ENCODE measurements at places on chromosomes 16 and 17.
A peak's percentile ranks its signal among the peaks of the same experiment; 100 is the strongest.

DNA sequence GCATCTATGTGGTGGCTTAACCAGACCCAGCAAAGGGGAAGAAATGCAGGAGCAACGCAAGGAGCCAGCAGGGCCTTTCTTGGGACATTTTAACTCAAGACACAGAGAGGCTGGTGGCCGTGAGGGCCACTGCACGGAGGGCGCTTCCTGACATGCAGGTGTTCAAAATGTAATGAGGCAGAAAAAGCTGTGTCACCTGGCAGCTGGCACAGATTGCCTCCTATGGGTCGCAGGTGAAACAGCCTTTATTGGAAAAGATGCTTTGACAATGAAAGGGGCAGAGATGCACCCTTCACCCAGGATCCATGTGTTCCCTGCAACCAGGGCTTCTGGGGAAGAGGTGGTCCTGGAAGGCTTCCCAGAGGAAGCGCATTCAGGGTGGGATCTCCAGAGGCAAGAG lies 219.3 kb downstream of the XYLT1 start:
- DNase-seq = no peak

DNA sequence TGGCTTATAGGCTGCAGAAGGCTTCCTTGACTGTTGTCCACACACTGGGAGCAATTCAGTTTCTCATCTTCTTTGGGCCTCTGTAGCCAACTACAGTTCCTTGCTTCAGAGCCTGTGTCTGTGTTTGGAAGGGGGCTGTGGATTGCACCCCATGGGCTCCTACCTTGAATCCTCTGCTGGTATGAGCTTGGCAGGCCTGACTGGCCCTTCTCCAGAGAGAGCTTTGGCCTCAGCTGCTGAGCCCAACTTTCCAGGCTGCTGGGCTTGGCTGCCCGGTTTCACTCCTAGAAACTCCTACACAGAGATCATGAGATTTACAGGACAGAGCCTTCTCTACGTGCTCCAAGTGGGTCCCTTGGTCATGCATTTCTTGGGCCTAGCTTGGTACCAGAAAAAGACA lies 354.4 kb downstream of the SNX29 start:
- DNase-seq = no peak

DNA sequence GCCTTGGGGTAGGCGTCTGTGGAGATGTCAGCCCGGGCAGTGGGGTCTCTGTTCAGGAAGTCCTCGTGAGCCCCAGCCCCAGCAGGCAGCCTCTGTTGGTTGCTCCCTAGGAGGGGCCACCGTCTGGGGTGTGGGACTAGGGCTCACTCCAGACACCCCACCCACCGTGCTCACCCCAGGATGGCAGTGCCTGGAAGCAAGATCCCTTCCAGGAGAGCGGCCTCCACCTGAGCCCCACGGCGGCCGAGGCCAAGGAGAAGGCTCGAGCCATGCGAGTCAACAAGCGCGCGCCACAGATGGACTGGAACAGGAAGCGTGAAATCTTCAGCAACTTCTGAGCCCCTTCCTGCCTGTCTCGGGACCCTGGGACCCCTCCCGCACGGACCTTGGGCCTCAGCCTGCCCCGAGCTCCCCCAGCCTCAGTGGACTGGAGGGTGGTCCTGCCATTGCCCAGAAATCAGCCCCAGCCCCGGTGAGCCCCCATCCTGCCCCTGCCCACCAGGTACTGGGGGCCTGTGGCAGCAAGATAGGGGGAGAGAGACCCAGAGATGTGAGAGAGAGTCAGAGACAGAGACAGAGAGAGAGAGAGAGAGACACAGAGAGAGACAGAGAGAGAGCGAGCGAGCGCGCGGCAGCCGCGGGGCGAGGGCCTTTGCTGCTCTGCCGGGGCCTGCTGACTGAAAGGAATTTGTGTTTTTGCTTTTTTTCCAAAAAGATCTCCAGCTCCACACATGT lies 9.8 kb downstream of the NTHL1 start:
- DNase-seq = no peak

DNA sequence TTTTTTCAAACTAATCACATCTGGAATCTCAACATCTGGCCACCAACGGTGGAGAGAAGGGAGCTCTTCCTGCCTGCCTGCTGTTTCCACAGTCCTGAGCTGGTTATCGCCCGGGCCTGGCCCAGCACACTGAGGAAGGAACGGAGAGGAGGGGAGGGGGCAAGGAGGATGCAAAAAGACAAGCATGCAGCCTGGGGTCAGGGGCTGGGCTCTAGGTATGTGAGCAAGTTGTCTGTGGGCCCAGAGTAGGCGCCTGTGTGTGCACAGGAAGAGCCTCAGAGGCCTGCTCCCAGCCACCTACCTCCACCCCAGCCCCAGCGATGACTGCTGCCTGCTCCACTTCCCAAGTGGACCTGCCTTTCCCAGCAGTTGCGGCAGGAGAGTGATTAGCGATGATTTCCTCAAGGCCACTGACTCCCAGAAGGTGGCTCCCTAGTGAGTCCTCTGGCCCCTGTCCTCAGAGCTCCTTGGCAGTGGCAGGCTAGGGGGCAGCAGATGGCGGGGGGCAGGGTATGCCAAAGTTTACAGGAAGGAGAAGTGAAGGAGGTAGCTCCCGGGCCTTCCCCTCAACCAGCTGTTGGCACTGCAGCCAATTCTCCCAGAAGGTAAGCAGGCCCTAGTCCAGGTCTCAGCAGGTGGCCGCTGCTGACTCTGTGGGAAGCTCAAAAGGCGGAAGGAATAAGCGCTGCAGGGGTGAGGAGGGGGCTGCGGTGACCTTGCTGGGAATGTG lies 27.0 kb upstream of the RASD1 start:
- no peak for DNase-seq

GRCh38 chr16:48433116-48433849 lies 48.1 kb upstream of the SIAH1 start:
- no peak for DNase-seq

GRCh38 chr17:28892024-28892423 lies 5.5 kb downstream of the FLOT2 start:
- no peak for DNase-seq

DNA sequence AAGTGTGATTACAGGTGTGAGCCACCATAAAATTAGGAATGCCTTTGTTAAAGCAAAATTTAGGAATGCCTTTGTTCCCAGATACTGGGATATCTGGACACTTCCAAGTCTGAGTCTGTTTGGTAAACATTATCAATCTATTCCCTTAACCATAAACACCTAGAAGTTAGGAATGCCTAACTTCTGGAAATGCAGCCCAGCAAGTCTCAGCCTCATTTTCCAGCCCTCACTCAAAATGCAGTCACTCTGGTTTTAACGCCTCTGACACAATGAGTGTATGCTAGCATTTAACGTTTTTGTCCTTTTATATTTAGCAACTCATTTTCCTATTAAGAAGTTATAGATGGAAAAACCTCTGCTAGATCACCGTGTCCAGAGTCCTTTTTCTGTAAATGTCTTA lies 34.4 kb upstream of the HAS3 start:
- DNase-seq = no peak

DNA sequence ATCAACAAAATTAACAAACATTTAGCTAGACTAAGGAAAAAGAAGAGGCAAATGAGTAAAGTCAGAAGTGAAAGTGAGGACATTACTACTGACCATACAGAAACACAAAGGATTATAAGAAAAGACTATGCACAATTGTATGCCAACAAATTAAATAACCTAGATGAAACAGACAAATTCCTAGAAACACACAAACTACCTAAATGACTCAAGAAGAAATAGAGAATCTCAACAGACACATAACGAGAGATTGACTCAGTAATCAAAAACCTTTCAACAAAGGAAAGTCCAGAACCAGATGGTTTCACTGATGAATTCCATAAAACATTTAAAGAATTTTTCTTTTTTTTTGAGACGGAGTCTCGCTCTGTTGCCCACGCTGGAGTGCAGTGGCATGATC lies 35.7 kb upstream of the MYLK3 start:
- no peak for DNase-seq

DNA sequence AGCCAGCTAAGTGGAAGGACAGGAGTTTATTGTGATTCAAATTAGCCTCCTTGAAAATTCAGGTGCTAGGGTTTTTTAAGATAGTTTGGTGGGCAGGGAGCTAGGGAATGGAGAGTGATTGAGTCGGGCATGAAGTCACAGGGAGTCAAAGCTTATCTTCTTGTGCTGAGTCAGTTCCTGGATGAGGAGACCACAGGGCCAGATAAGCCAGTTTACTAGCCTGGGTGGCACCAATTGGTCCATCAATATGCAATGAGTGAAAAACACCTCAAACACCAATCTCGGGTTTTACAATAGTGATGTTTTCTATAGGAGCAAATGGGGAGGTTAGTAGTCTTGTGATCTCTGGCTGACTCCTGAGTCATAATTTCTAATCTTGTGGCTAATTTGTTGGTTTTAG lies 165.1 kb downstream of the ABCC12 start:
- no peak for DNase-seq

GRCh38 chr16:1906846-1907165 lies 11.4 kb downstream of the HS3ST6 start:
- no peak for DNase-seq

DNA sequence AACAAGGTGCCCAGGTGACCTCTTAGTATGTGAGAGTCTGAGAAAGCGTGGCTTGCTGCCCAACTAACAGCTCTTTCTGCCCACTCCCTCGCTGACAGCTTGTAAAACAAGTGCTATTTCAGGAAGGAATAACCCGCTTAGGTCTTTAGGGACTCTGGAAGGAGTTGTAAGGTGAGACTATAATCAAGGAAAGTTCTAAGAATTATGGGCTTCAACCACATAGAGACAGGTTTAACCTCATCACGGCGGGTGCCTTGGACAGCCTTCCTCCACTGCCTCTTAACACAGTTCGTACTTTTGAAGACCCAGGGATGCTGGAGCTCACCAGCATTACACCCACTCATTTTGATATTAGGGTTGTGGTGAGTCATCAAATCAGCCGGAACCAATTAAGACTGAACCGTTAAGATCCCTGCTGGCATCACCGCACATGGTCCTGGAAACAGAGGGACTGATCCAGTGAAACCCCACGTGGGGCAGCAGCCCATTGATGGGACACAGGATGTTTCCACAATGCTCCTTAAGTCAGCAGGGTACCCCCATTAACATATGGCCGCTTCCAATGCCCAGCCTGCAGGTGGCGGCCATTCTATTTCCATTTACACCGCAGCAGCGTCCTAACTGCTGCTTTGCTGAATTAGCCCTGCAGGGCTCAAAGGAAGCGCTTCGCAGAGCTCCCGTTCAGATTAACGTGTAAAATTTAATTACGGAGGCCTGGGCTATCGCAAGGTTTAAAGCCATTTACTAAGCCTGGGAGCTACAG lies 176.6 kb upstream of the SDK2 start:
- peak; percentile 27 for DNase-seq

DNA sequence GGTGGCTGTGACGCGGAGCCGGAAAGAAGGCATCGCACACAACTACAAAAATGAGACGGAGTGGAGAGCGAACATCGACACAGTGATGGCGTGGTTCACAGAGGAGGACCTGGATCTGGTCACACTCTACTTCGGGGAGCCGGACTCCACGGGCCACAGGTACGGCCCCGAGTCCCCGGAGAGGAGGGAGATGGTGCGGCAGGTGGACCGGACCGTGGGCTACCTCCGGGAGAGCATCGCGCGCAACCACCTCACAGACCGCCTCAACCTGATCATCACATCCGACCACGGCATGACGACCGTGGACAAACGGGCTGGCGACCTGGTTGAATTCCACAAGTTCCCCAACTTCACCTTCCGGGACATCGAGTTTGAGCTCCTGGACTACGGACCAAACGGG lies 4.4 kb downstream of the ENPP7 start:
- no peak for DNase-seq

Measured in HEK293T (cell line).